A549 treated with ZK216348 at 1 μM for 4 hours (cell line): ENCODE measurements at places on chromosomes 12 and 14. TPM values are rescaled to one million over a fixed set of nuclear protein-coding genes. Genes with fewer than 3 reads are reported as not detected.

The PSMC1 gene
- total RNA-seq, result 216 to 419 TPM (median 238 TPM) in 5 replicates

The ENDOU gene
- 0.18 TPM in 1 of 5 replicates, not detected in the others for total RNA-seq

The TRHDE gene
- total RNA-seq, result 0.18 to 0.21 TPM (median 0.19 TPM) in 3 of 5 replicates, not detected in the others

The LRRC23 gene
- 15.7 to 21.7 TPM (median 17.3 TPM) in 5 replicates for total RNA-seq

The PTPRQ gene
- total RNA-seq, result 0.01 to 0.04 TPM in 2 of 5 replicates, not detected in the others

The SIX6 gene
- total RNA-seq, result not detected in 5 replicates

The AP5M1 gene
- total RNA-seq, result 13.9 to 21.3 TPM (median 19.1 TPM) in 5 replicates

The CCDC184 gene
- 2.1 to 3.8 TPM (median 3.6 TPM) in 5 replicates for total RNA-seq

The PYGL gene
- total RNA-seq, result 117 to 150 TPM (median 145 TPM) in 5 replicates

The CIDEB gene
- 0.12 to 0.21 TPM (median 0.18 TPM) in 4 of 5 replicates, not detected in the other for total RNA-seq
